ENCODE measurements at places on chromosomes 5 and 9.

DNA sequence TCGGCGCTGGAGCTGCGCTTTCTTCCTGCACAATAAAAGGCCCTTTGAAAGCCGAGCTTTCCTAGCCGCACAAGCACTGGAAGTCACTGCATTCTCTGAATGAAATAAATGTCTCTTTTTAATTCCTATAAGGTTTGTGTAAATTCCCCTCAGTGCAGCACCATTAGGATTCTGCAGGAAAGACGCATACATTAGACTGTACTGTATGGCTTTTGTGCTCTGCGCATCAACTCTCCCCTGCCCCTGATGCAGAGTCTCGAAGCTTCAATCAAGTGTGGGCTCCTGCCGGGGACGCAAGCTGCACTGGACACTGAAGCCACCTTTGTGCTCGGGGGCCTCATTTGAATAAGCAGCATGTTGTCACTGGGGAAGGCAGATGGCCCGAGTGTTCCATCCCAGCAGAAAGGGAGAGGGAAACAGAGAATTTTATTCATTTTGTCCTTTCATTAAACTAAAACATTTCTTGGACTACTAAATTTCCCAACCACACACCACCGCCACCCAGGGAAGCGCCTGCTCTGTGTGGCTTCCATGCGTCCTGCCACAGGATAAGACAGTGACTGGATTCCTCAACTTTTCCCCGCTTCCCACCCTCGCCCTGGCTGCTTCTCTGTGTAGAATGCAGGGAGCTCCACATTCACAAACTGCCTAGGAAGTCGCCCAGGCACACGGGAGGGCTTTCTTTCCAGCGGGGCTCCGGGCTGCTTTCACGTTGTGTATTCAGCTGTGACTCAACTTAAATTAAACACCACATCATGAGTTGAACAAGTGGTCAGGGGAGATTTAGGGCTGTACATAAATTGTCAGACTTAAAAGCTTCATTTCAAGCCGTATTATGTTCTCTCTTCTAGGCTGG, 635.4 kb downstream of the IRX1 start:
- DNase-seq = no peak

DNA sequence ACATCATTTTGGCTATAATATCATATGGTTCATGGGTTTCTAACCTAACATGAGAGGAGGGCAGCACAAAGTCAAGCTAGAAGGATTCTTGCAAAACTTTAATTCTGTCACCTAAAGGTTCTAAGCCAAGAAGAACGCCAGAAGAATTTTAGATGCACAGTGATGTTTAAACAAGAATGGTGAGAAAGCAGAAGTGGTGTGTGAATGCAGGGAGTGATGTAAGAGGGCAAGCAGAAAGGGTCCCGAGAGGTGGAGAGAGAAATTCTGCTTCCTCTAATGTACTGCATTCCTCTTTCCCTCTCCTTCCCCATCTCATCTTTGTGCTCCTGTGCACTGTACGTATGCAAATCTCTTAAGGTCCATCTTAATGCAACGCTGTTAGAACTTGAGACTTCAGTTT, 2.1 kb upstream of the TRMO start:
- no peak for DNase-seq

DNA sequence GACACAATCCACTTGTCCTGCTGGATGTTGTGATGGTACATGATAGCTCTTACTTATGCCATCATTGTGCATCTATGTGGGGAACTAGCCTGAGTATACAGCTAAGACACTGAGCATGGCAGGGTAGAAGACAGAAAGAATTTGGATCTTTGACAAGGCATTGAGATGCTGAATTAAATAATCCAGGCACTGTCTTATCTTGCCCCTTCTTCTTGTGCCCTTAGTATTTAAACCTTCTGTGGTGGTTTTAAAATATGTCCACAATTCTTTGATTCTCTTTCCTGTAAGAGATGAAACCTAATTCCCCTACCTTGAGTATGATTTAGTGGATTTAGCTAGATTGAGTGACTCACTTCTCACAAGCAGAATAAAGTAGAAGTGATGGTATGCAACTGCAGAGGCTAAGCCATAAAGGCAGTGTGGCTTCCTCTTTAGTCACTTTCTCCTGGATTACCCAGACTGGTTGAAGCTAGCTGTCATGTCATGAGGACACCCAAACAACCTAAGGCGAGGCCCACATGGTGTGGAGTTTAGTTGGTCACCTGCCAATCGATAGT, 174.0 kb upstream of the NREP start:
- DNase-seq = no peak

DNA sequence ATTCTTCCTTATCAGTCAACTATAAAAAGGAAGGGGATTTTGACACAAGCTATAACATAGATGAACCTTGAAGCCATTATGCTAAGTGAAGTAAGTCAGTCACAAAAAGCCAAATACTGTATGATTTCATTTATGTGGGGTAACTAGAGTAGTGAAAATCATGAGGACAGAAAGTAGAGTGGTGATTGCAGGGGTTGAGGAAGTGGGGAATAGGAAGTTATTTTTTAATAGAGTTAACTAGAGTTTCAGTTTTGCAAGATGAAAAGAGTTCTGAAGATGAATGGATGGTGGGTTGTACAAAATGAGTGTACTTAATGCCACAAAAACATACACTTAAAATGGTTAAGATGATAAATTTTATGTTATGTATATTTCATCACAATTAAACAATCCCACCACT, 65.4 kb upstream of the FAM174A start:
- DNase-seq = no peak

GRCh38 chr5:84218546-84218945, 166.1 kb downstream of the EDIL3 start:
- DNase-seq = no peak

DNA sequence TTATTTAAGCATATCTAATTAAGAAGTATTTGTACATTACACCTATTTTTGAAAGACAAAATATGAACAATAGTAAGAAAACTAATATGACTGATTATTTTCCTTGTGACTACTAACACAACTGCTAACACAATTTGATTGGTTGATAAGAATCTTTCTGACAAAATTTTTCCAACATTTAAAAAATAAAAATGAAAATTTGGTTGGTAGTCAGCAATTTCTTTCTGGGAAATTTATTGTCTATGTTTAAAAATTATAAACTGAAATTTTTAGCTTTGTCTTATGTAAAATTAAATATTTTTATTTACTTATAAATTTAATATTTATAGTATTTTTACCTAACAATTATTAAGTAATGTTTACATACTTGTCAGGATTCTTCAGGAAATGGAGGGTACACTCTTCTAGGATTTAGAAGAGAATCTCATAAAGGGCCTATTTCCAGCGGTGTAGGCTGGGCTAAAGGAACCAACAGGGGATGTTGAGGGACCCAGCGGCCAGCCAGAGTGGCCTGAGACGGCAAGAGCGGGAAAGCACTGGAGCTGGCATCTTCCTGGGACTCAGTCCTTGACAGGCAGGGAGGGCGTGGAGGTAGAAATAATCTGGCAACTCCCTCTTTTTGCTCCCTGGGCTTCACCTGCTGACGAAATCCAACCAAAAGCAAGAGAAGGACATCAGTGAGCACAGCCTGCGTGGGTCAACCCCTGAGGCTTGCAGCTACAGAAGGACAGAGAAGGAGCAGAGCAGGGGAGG, 14.7 kb upstream of the FAM120A start:
- DNase-seq = no peak

- DNase-seq = no peak
Observed at GRCh38 chr5:75660678-75661465, 49.6 kb downstream of the ANKDD1B start.

- no peak for DNase-seq
Observed at GRCh38 chr9:5502553-5502952, 7.8 kb upstream of the PDCD1LG2 start.

GRCh38 chr5:6699357-6699756, 13.9 kb upstream of the TENT4A start:
- DNase-seq = no peak

GRCh38 chr9:31336841-31337240, 1047.6 kb upstream of the ACO1 start:
- DNase-seq = no peak

DNA sequence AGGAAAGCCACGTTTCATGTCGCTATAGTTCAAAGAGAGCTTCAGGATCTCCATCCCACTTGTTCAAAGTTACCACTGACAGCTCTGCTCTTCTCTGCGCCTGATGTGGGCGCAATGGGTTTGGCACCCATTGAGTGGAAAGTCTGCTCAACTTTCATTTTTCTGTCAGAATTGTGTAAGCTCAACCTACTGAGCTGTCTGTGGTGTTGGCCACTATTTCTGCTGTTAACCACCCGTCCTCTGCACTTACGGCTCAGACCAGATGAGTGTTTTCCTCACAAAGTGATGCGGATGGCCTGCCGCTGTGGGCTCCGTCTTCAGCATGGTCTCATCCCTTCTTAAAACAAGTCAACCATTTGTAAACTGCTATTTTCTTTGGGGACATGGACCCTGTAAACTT, 131.2 kb downstream of the WNK2 start:
- no peak for DNase-seq

DNA sequence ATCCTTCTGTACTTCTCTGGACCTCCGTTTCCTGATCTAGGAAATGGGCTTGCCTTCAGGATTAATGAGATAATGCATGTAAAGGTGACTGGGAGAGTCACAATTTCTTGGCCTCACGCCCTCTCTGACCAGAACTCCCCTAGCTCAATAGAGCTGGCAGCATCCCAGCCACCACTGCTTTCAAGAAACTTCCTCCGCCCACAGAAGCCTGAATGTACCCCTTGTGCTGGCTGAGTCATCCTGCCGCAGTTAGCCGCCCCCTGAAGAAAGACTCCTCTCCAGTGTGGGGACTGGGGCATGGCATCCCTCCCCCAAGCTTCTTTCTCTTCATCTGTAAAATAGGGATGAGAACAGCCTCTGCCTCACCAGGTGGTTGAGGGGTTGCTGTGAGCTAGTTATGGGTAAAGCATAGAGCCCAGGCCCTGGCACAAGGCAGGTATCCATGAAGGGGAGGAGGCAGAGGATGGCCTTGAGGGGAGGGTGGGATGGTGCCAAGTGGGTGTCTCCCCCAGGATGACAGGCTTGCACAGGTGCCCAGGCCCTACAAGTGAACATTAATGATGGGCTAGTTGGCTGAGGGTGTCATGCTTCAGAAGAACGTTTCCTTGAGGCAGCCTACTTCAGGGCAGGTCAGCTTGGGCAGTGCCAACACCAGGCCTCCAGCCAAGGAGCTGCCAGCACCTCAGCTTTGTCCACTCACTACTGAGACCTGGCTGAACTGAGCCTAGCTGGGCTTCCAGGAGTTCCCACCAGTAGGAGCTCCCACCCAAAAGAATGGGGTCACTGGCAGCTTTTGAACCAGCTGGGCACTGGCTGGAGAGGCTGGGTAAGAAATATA, 3.4 kb downstream of the PDLIM4 start:
- DNase-seq = no peak

DNA sequence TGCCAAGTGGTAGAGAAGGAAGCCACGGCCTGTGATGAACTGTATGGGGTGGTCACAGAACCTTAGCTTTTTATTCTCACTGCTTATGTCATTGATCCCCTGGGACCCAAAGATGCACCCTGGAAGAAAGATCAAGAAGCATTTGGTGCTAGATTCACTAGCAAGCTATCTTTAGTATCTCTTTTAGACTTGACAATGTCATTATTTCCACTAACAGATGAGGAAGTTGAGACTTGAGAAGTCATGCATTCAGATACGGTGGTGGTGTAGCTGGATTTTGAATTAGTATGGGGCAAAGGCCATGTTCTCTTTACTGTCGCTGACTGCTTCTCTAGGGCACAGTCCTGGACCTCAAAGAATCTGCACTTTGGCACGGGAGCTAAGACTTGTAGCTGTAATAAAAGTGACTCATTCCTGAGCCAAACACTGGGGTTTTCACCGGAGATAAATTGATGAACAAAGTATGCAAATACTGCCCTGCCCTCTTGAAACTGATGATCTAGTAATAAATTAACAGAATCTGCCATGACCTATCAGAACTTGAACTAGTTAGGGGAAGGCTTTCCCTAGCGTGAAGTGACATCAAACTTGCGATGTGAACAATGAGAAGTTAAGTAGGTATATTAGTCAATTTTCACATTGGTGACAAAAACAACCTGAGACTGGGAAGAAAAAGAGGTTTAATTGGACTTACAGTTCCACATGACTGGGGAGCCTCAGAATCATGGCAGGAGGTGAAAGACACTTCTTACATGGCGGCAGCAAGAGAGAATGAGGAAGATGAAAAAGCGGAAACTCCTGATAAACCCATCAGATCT, 5.4 kb downstream of the GDA start:
- no peak for DNase-seq

DNA sequence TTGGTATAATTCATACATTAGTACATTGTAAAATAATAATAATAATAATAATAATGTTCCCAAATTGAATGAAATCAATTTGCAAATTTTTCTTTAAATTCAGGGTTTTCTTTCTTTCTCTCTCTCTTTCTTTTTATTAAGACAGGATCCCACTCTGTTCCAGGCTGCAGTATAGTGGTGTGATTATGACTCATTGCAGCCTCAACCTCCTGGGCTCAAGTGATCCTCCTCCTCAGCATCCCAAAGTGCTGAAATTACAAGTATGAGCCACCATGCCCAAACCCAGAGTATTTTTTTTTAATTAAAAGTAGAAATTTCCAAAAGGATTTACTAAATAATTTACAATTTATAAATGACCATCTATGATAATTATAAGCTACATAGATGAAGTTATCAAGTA, 117.7 kb downstream of the HOMER1 start:
- no peak for DNase-seq

- DNase-seq = no peak
Observed at GRCh38 chr9:107465467-107466451, 23.8 kb downstream of the KLF4 start.

GRCh38 chr5:10856683-10857337, 95.8 kb upstream of the DAP start:
- no peak for DNase-seq

DNA sequence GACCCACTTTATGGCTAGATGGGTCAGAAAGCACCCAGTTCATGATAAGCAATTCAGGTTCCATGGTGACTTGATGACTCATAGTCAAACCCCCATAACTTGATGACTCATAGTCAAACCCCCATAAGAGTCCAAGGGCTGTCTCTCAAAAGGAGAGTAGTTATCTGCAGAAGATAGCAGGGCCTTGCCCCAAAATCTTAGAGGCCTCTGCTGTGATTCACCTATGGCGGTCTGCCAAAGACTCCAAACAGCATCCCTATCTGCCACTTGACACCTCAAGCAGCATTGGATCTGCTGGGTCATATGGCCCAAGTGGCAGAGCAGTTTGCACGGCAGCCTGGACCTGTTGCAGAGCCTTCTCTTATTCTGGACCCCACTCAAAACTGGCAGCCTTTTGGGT, 395.2 kb upstream of the KIF2A start:
- no peak for DNase-seq

DNA sequence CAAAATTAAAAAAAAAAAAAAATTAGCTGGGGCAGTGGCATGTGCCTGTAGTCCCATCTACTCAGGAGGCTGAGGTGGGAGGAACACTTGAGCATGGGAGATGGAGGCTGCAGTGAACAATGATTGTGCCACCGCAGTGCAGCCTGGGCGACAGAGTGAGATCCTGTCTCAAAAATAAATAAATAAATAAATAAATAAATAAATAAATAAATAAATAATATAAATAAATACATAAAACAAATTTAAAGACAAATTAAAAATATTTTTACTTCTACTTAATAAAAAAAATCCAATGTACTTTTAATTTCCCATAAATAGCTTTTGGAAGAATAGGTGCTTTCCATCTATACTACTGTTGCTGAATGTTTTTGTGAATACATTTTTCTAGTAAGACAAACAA, 598.4 kb upstream of the EDIL3 start:
- no peak for DNase-seq
